Omental fat pad (tissue), 4 donors: ENCODE measurements at places on chromosomes 6 and 20.

- DNase-seq = no peak
These were observed 32.5 kb downstream of the SLC22A2 start for GRCh38 chr6:160226118-160226591.

DNA sequence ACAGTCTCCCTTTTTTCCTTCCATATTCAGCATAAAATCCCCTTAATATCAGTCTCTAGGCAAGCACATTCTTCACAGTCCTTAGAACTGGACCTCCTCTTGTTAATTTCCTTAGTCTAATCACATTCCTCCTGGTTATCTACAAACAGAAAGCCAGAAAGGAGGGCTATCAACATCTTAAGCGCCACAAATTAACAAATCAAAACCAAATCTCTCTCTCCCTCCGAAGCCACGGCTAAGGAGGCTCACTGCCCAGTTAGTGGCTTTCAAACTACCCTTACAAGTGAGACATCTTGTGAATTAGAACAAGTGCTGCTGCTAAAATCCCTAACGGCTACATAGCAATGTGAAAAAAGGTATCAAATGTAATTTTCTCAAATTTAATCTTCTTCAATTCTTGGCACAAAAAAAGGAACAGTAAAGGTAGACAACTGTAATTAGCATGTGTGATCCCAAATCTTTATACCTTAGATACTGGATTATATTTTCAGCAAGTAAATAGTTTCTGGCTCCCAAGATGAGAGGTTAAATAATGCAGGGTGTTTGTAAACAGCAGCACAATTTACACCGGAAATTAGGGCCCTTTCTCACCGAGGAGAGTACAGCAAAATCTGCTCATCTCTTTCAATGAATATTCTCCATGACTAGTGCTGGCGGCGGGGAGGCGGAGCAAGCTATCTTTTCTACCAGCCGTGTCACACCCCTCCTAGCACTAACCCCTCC, 1.4 kb upstream of the TRIM39 start:
- DNase-seq = peak; percentile 42

DNA sequence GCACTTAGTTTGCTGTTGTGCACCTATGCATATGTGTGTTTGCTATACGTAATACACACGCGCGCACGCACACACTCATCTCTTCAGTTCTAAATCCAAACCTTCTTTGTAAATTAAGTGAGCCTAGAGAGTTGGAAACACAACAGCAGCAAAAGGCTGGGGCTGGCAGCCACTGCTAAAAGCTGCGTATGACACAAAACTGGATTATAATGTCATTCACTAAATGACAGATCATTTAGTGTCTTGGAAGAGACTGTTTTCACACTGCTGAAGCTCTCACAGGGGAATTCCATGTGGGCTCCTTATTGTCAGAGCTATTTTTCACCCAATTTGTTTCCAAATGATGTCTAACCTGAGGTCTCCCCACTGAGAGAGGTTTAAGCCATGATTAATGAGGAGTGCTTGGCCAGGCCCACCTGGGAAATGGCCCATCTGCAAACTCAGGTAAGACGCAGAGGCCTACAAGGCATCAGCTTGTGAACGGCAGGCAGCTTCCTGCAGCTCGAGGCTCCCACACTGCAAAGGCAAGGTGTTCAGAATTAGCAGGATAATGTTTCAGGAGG, 94.2 kb downstream of the OLIG3 start:
- no peak for DNase-seq

DNA sequence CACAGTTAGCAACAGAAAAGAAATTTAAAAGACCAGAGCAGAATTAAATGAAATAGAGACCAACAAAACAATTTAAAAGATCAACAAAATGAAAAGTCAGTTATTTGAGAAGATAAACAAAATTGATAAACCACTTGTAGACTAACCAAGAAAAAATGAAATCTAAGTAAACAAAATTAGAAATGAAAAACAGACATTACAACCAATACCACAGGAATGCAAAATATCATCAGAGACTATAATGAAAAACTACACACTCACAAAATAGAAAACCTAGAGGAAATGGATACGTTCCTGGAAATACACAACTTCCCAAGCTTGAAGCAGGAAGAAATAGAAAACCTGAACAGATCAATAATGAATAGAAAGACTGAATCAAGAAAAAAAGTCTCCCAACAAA, 97.8 kb downstream of the WDR27 start:
- no peak for DNase-seq

DNA sequence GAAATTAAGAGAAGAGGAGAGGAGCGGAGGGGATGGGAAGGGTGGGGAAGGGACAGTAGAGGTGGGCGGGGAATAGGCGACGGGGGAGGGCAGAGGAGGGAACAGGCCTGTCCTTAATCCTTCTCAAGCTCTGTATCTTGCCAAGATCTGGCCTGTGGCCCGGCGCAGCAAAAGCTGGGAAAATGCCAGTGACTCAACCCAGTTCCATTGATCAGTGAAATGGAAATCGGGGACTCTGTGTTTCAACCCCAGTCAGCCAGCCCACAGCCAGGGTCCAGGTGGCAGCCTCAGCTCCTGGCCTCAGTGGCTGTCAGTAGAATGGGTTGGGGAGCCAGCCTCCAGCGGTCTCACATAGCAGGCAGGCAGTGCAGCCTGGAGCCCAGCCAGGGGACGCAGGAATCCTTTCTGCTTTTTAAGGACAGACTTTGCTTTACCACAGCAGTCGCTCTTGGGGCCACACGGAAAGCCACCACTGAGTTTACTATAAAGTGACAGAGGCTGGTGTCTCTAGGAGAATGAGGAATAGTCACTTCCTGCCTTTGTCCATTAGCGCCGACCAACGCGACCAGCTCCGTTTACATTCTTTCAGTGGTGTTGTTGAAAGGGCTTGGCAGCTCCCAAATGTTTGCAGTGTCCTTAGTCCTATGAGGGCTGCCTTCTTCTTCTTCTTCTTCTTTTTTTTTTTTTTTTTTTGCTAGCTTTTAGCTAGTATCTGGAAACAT, 128.0 kb downstream of the RIN2 start:
- no peak for DNase-seq

GRCh38 chr6:145544514-145544913, 190.8 kb downstream of the EPM2A start:
- no peak for DNase-seq

DNA sequence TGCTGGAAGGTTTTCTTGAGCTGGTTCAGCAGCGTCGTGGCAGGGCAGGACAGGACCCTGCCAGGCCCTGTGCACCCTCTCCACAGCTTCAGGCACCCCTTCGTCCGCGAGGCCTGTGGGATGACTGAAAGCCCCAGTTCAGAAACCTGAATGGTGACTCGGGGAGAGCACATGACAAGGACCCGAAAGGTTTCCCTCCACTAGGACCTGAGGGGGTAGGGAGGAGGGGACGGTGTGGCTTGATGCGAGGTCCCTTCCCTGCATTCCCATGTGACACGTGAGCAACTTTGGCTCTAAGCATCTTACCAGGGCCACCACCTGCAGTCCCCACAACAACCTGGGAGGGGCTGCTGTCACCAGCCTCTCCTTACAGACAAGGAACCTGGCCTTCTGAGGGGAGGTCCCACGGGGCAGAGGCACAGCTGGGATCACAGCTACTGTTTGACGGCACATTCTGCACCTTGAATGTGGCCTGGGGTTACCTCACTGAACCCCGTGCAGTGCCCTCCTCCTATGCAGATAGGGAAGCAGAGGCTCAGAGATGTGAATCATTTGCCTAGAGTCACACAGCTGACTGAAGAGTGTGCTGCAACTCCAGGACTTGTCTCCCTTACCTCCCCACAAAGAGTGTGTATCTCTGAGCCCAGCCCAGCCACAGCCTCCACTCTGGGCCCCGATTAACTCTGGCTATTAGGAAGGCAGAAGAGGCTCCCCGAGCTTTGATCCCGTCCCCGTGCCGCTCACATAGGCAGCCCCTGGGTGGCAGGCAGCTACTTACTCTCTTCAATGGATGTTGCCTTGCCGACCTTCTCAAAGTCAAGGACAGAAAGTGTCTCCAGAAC, 84.6 kb downstream of the PTPN1 start:
- no peak for DNase-seq

- no peak for DNase-seq
These were observed 79.6 kb downstream of the PTPN1 start for GRCh38 chr20:50589548-50590347.

DNA sequence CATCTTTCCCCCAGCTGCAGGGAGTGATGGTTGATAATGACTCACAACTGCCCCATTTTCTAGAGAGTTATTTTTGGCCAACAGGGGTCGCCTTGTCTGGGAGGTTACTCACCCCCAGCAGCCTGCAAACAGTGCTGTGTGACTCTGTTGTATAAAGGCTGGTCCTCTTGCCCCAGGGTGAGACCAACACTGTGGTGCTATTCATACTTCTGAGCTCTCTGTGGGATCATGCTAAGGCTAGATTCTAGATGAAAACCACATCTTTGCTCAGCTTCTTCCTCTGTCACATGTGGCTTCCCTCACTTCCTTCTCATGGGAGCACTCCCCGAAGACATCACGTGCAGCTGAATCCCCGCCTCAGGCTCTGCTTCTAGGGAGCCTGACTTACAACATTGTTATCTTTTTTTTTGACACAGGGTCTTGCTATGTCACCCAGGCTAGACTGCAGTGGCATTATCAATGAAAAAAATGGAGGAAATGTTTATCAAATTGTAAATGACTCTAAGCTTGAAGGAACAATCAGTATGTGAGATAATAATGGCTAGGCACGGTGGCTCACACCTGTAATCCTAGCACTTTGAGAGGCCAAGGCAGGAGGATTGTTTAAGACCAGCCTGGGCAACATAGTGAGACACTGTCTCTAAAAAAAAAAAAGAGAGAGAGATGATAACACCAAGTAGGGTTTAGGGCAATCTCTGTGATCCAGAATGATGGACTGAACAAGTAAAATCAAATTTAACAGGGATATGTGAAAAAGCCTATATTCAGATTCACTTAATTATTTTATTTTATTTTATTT, 55.7 kb upstream of the SLC23A2 start:
- DNase-seq = no peak

GRCh38 chr20:62362991-62363919, 3.9 kb downstream of the LAMA5 start:
- no peak for DNase-seq

DNA sequence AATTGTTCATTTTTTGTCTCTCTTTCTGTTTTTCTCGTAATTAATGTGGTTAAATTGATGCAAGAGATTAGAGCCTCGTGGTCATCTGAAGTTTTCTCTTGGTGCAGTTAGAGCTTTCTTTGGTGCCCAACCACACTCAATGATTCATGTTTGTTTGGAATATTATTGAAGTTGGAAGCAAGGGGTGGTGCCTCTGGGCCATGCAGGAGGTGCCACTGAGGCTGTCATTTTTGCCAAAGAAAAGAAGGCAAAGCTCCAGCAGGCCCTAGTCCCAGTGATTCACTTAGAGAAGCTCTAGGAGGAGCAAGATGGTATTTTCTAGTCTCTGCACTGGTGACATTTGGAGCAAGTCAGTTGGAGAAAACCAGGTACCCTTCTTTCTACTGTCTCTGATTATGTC, 144.5 kb upstream of the RALGAPA2 start:
- DNase-seq = no peak

DNA sequence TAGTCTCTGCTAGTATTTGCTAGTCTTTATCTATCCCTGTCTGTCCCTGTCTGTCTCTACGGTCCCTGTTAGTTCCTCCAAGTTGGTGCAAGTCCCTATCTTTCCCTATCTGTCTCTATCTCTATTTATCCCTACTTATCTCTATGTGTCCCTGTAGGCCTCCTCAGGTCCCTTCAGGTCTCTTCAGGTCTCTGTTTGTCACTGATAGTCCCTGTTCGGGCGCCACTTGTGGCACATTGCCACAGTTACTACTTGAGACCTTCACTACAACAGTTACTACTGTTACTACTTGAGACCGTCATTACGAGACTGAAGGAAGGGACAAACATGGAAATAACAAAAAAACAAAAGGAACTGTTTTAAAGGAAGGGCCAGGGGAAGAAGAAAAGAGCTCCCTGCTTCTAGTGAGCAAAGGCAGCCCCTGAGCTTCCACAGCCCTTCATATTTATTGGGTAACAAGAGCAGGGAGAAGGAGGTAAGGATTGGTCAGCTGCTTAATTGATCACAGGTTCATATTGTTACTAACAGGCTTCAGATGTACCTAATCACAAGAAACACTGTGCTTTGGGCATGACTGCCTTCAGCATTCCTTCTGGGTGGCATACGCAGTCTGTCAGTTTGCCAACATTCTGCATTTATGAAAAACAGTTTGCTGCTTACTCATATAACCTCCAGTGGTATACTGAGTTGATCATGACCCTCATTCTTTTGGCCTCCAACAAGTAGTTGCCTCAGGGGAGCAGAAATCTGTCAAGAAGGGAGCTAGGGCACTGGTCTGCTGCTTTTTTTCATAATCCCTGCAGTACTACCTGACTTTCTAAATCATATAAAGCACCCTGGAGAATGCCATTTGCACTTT, 8.4 kb downstream of the EPB41L2 start:
- DNase-seq = no peak

GRCh38 chr6:722608-723007, 29.7 kb upstream of the EXOC2 start:
- no peak for DNase-seq

- DNase-seq = no peak
These were observed 721.4 kb downstream of the CBLN4 start for GRCh38 chr20:55283889-55284288.

GRCh38 chr20:57667924-57668782, 41.7 kb downstream of the PMEPA1 start:
- no peak for DNase-seq

GRCh38 chr6:25928562-25929324, 1.7 kb downstream of the SLC17A2 start:
- no peak for DNase-seq

DNA sequence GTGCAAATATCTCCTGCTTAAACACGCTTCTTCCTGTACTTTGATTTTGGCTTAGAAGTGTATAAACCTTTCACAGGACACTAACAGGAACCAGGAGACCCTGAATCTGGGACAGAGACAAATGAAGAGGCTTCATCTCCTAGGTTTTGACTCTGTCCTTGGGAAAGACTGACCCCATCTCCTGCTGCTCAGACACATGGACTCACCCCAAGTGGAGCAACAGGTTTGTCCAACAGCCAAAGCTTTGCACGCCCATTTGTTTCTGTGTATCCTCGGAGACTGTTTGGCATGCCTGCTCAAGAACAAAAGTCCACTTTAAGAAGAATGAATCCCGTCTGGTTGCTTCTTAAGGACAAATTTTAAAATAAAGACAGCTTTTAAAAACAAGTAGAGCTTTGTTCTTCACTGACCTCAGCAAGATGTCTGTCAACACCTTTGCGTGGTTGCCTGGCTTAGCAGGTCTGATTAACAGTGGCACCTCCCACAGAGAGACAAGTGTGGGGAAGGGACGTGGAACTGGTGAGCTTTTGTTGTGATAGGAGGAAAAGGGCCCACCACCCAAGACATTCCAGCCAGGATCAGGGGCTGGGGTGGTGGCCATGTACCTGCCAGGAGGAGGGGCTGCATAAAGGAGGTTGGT, 202.6 kb downstream of the SOD2 start:
- no peak for DNase-seq

GRCh38 chr6:161792851-161793493, 519.1 kb upstream of the AGPAT4 start:
- no peak for DNase-seq

DNA sequence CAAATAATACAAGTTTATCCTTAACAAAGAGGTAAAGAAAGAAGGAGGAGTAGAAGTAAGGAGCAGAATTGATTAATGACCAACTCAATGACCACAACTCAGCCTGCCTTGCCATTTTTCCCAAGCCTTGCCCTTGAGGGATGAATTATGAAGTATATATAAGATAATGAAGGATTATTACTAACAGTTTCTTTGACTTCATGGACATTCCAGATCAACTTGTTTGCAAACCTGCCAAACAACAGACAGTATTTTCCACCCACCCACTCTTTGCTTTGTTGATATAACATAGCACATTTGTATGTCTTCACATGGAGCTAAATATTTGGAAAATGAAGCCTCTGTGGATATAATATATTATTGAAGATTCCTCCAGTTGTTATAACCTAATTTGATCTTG, 9.9 kb upstream of the C6orf141 start:
- no peak for DNase-seq
